ENCODE measurements at places on chromosomes 13 and 19.

- no peak for DNase-seq
Observed at GRCh38 chr13:79870123-79870522, 389.2 kb downstream of the NDFIP2 start.

DNA sequence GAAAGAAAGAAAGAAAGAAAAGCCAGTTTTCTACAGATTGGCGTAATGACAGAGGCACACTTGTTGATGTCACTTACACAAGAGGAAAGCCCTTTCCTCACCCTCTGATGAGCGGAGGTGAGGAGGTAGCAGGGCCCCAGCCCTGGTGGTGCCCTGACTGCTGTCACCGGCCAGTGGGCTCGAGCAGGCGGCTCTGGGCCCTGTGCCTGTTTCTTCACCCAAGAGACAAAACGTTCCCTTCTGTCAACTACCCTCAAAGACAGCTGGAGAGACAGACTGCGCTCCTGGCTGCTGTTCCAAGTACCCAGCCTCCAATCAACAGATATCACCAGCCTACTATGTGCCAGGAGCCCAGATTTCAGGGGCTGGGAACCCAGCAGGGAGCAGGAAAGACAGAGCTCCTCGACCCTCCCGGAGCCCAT, 10.1 kb downstream of the EPS15L1 start:
- DNase-seq: no peak

DNA sequence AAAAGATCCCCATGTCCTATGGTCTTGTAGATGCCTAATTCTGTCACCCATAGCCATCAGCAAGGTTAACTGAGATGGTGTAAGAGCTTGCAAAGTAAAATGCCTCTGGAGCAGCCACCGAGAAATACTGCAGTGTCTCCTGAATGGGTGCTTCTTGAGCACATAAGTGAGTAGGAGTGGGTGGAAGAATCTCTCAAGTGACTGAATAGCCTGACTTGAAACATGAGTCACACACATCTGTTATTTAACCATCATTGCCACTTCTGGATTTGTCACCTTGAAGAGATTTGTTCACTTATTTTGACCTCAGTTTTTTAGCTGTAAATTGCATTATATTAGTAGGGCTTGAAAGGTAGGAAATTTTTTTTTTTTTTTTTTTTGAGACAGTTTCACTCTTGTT, 2.3 kb downstream of the ZNF714 start:
- DNase-seq: no peak

- no peak for DNase-seq
Observed at GRCh38 chr19:801861-802497, 4.7 kb downstream of the PTBP1 start.

DNA sequence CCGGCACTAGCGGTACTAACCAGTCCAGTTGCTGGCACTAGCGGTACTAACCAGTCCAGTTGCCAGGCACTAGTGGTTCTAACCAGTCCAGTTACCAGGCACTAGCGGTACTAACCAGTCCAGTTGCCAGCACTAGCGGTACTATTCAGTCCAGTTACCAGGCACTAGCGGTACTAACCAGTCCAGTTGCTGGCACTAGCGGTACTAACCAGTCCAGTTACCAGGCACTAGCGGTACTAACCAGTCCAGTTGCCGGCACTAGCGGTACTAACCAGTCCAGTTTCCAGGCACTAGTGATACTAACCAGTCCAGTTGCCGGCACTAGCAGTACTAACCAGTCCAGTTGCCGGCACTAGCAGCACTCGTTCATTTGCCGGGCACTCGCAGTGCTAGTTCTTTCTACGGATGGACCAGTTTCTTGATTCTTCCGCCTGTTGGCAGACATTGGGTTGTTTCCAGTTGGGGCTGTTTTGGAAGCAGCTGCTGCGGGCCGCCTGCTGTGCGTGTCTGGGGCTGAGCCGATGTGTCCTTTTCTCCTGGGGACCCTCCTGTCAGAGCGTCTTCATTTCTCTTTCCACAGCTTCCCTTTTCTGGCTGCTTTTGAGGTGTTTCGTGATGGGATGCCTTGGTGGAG, 123.4 kb upstream of the MCF2L start:
- no peak for DNase-seq

Data from stimulated activated CD4-positive, alpha-beta T cell treated with anti-CD3 and anti-CD28 coated beads, TNF-alpha, amount 100 ng/mL, for 48 hours (primary cell).